Adrenal gland (tissue), 19 donors: ENCODE measurements at places on chromosomes 3 and 15.

DNA sequence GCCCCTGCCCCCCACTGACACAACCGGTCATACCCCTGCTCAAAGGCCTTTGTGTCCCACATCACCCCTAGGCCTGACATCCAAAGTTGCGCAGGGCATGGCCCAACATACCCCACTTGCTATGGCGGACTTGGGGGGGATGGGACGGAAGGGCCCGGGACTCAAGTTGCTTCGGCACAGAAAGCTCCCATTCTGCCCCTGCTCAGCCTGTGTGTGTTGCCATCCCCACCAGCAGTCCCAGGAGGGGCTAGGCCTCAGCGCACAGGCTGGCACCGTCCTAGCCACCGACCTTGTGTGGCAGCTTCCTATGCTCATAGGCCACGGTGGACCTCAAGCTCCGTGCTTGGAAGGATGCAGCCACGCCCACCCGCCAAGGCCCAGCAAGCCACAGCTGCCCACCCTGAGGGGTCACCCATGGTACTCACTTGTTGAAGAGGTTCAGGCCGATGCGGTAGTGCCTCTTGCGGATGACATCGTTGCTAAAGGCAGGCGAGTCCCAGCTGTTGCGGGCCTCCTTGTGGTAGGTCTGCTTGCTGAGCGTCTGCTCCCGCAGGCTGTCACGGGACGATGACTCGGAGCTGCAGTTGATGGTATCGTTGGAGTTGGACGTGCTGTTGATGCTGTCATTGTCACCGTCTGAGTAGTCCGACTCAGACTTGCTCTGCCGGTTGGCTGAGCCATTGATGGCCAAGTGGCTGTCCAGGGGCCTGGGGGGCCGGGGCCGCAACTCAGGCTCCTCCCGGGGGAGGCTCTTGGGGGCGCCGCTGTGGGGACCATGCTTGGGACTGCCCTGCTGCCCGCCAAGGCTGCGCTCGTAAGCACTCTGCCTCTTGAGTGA is 93.9 kb upstream of the RPL32 start:
- no peak for DNase-seq

GRCh38 chr3:10074666-10075065 is 33.4 kb downstream of the FANCD2OS start:
- DNase-seq, result no peak

DNA sequence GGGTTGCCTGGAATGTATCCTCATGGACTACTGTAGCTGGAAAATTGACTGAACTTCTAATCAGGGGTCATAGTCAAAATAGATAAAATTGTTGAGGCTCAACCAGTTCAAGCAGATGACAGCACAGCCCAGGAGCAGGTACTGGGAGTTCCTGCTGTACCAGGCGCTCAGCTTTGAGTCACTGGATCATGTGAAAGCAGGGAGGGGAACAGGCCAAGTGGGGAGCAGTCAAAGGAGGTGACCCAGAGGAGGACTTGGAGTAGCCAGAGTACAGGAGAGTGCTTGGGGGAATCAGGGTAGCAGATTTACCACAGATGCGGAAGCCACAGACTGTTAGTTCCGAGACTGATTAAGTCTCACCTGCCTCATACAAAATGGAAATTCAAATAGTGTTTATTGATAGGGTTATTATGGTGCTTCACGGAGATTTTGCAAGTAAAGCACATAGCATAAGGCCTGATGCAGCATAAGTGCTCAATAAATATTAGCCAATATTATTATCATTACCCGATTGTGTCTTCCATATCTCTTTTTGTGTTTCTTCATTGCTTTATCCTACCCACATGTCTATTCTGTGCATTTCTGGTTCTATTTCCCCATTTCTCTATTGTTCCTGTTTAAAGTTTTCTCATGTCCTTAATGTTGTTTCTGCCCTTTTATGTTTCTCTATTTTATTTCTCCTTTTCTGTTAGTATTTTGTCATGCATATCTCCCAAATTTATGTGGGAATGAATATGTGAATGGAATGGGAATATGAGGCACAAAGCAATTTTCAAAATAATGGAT is 369.2 kb upstream of the MCTP2 start:
- peak; percentile 22 for DNase-seq

DNA sequence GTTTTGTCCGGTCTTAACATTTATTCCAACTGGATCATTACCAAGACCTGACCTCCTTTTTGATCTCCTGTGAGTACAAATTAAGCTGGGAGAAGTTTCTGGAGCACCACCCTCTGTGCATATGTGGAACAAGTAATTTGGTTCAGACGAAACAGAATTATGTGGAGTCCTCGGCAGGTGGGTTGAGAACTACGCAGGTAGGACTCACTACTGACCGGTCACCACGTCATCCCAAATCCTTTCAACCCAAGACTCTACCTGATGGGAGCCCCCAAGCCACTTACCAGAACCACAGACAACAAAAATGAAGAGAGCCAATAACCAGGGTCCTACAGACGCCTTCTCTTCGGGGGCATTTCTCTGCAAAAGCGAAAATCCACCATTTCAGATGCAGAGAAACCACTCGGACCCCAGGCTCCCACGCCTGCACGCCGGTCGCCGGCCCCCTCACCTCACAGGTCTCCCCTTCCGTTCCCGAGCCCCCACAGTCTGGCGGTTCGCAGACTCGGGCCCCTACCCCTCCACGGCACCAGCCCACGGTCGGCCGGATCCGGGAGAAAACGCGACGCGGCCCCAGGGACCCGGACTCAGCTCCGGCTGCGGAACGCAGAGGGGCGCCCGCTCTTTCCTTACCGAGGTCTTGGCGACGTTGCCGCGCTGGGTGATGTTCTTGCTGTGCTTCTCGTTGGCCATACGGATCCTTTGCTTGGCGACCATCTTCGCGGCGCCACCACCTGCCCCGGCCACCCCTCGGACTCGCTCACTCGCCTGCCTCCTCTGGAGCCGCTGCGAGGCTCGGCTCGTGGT is 674 bp downstream of the SERP1 start:
- DNase-seq, result no peak

DNA sequence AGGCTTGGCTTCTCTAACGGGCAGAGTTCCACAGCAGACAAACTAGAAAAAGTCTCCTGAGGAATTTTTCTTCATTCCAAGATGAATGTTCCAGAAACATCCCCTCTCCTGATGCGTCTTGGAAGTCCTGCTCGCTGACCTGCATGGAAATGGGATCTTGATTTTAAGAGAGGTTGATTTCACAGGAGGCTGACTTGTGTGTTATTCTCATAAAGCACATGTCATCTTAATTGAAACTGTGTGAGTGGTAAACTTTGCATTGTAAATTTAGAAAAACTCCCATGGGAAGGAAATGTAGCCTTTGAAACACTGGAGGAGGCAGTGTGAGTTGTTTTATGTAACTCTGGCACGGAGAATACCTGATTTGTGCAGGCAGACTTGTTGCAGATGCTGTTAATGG is 337.8 kb upstream of the NR2E3 start:
- DNase-seq, result no peak

- no peak for DNase-seq
These were observed 402.8 kb upstream of the RARB start for GRCh38 chr3:25025236-25025635.
